ENCODE measurements at places on chromosomes 6 and 20.

GRCh38 chr6:38725414-38726183 lies 10.5 kb downstream of the DNAH8 start:
- peak; percentile 59 for DNase-seq

DNA sequence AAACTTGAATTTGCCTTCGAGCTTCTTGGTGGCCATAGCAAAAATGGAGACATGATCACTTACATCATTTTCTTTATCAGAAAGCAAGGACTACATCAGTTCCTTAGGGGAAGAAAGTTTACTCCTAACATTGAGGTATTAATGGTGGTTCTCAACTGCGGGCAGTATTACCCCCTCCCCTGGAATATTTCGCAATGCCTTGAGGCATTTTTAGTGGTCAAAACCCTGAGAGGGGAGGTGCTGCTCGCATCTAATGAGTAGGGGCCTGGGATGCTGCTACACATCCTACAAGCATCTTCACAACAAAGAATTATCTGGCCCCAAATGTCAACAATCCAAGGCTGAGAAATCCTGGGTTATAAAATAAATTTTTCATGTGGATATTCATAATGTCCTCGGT lies 222.2 kb upstream of the TSHZ2 start:
- DNase-seq: no peak

DNA sequence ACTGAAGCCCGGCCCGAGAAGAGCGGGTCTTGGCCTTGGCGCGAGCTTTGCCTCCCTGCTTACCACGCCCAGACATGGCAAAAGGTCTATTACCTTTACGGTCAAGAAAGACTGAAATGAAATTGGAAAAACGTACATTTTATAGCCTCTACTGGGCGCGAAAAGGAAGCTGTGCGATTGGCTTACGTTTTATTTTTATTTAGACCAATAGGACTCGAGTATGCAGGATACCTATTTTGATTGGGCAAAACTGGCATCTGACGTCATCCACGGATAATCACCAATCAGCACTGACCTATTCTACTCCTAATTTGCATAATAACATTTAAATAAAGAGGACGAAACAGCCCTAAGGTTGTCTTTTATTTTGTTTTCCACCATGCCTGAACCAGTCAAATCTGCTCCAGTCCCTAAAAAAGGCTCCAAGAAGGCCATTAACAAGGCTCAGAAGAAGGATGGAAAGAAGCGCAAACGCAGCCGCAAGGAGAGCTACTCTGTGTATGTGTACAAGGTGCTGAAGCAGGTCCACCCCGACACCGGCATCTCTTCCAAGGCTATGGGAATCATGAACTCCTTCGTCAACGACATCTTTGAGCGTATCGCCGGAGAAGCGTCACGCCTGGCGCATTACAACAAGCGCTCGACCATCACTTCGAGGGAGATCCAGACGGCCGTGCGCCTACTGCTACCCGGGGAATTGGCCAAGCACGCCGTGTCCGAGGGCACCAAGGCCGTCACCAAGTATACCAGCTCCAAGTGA lies 97.4 kb downstream of the OR2B2 start:
- peak; percentile 92 for DNase-seq

DNA sequence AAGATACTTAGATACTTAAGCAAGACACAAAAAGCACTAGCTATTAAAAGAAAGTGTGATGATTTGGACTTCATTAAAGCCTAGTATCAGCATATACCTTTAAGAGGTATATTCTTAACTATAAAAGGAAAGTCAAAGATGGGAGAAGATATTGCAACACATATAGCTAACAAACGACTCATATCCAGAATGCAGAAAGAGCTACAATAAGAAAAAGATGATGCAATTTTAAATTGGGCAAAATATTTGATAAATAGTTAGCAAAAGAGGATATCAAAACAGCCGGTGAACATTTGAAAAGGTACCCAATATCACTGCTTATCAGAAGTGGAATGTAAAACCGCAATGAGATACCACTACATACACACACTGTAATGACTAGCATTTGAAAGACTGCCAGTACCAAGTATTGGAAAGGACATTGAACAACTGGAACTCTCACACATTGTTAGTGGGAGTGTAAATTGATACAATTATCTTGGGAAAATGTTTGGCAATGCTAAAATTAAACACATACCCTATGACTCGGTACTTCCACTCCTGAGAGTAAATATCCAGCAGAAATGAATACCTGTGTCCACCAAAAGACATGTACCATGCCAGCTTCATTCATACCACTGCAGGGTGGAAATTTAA lies 25.7 kb downstream of the MUC22 start:
- DNase-seq: no peak

DNA sequence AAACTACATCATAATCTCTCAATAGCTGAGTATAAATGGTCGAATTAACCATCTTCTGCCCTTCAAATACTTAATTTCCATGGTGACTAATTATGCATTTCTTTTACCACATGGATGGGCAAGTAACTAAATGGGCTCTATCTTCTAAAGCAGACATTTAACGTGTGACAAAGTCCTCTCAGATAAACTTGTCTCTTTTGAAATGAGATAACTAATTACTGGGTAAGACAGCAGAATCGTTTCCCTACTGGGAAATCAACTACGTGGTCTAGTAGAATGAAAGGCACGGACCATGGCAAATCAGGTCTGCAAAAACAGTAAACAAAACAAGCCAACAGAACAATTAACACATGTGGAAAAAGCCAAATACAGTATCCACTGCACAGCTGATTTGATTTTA lies 137.7 kb downstream of the BACH2 start:
- no peak for DNase-seq

DNA sequence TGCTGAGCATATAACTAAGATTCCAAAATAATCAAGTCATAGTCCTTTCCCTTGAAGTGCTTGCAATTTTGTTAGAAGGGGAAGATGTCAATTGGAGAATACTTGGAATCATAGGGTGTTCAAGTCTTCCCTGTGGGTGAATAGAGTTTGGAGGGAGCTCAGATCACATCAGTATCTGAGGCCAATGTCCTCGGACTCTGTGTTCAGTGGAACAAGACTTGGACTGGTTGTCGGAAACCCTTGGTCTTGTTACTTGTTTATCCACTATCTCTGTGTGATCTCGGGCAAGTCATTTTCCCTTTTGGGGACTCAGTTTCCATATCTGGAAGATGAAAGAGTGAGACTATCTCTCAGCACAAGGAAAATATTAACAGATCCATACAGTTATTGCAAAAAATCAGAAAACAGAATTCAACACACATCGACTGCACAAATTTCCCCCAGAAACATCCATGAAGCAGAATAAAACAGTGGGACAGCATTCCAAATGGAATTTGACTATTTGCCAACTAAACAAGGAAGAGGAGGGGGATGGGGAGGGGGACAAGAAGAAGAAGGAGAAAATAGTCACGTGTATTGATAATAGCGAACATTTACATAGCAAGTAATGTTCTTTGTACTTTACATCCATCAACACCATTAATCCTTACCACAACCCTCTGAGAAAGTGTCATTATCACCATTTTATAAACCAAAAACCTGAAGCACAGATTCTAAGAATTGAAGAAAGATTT lies 3.9 kb upstream of the EDEM2 start:
- no peak for DNase-seq

GRCh38 chr20:58447511-58448391 lies 58.7 kb downstream of the VAPB start:
- DNase-seq: peak; percentile 30

GRCh38 chr6:41471064-41471895 lies 74.9 kb upstream of the FOXP4 start:
- no peak for DNase-seq

GRCh38 chr6:95802978-95803377 lies 212.8 kb upstream of the FUT9 start:
- DNase-seq: no peak

- DNase-seq: no peak
Measured at GRCh38 chr6:138468320-138469015, 30.8 kb downstream of the NHSL1 start.

DNA sequence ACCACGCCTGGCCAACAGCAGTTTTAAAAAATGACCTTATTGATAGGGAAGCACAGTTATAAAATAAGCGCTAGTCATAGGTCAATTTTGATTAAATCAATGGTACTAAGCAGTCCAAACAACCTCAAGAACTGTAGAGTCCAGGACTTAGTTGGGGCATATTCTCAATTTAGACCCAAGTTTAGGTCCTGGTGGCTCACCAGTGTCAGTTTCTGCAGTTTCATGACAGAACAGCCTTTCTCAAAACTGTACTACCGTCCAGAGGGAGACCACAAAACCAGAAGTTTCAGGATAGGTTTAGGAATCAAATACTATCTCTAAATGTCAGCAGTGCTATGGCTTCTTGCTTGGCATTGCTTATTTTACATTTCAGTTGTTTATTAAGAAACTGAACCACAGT lies 39.1 kb downstream of the LHFPL5 start:
- DNase-seq: peak; percentile 33

DNA sequence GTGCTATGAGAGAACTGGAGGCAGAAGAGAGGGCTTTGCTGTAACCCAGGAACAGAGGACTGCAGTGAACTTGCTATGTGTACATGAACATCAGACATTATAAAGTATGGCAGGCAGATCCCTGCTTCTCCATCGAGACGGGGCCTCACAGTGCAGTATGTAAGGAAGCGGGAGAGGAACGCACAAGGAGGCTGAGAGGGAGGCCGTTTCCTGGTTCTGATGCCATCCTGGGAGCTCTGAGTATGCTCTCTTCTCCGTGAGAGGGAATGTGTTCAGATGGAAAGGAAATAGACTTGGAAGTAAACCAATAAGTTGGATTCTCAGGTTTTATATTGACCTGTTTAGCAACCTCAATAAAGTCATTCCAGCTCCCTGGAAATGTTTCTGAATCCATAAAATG lies 101.8 kb downstream of the ALDH8A1 start:
- DNase-seq: no peak

DNA sequence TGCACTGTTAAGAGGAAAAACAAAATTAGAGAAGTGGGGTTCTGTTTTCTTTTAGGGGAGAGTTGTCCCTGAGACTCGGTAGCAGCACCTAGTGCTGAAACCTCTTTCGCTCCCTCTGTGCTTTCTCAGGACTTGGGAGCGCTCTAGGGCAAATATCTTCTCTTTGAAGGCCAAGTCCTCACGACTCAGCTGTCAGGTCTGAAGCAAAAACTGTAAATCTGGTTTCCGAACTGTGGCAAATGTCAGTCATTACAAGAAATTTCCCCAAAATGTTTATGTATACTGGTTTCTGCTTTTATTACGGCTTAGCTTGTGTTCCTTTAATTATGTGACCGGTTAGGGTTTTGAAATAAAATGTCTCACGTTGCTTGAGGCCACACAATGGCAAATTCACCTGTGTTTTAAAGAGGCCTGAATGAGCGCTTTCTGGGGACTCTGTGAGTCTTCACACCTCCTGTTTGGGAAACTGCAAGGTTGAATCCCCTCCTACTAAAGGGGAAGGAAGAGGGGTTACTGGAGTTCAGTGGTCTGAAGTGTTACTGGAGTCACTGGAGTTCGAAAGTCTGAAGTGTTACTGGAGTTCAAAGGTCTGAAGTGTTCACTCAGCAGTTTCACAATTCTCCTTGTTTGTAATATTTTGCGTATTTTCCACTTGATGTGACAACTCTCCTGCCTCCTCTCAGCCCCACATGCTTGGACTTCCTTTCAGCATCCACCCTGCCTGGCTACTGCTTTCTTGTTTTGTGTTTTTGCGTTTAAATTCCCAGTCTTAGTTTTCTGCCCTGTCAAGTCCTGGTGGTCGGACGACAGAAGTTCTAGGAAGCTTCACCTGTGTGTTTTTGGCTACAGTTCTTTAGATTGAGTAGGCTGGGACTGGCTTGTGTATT lies 1.6 kb downstream of the SMPDL3A start:
- peak; percentile 35 for DNase-seq

DNA sequence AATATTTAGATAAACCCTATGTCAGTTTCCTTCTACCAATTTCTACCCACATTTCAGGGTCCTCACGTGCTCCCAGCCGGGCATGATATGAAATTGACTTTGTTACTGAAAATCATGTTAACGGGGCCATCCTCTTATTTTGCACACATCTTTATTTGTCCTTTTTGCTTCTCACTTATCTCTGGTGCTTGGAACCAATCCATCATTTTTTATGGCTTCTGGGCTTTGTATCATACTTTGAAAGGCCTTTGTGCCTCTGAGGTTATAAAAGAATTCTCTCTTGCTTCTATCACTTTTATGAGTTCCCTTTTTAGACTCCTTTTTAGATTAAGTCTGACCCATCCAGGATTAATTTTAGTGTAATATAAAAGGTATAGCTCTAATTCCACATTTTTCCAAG lies 117.1 kb upstream of the PRND start:
- DNase-seq: no peak

- DNase-seq: no peak
Measured at GRCh38 chr20:36043892-36044515, 75.6 kb downstream of the CNBD2 start.

DNA sequence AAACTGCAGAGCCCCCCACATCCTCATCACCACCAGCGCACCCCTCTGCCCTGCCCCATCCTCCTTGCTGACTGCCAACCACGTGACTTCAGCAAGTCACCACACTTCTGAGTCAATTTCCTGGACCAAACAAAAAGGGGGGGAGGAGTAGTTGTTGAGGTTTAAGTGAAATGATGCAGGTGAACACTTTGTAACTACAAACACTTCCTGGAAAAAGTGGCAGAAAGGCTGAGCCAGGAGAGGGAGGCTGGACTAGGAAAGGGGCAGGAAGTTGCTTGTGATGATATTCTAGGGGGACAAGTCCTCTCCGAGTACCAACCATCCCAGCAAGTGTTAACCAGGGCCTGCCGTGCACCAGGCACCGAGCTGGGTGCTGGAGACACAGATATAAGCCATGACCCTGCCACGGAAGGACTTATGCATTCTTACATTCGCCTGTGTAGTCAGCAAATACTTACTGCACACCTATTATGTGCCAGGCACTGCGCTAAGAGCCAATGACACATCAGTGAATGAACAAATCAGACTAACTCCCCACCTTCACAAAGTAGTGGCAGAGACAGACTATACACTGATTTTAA lies 67.3 kb downstream of the PREX1 start:
- DNase-seq: peak; percentile 61

- no peak for DNase-seq
Measured at GRCh38 chr6:42846505-42846904, 32.9 kb upstream of the RPL7L1 start.

- no peak for DNase-seq
Measured at GRCh38 chr6:157761331-157761921, 61.6 kb upstream of the SNX9 start.

- DNase-seq: no peak
Measured at GRCh38 chr20:59985164-59985563, 26.9 kb downstream of the CDH26 start.

DNA sequence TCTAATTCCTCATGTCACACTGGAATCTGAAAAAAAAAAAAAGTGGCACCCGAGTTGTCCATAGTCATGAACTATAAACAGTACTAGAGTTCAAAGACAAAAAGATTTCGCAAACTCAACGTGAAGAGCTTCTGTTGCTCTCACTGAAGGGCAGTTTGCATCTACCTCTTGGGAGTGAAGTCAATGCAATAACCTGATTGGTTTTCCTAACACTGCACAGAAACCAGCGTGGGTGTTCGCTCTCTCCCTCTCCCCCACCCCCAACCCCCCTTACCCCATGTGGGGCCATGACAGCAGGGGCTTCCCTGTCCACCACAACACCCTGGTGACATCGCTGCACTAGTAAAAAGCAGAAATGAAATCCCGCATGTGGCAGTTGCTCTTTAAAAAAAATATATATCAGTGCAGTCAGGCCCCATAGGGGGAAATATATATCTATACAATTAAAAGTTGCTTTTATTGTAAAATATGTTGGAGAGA lies 66.9 kb downstream of the GMPR start:
- no peak for DNase-seq

GRCh38 chr6:149373511-149373910 lies 26.6 kb upstream of the SUMO4 start:
- no peak for DNase-seq

Measured in MM.1S (cell line).